ENCODE measurements at places on chromosomes 16 and 17.

DNA sequence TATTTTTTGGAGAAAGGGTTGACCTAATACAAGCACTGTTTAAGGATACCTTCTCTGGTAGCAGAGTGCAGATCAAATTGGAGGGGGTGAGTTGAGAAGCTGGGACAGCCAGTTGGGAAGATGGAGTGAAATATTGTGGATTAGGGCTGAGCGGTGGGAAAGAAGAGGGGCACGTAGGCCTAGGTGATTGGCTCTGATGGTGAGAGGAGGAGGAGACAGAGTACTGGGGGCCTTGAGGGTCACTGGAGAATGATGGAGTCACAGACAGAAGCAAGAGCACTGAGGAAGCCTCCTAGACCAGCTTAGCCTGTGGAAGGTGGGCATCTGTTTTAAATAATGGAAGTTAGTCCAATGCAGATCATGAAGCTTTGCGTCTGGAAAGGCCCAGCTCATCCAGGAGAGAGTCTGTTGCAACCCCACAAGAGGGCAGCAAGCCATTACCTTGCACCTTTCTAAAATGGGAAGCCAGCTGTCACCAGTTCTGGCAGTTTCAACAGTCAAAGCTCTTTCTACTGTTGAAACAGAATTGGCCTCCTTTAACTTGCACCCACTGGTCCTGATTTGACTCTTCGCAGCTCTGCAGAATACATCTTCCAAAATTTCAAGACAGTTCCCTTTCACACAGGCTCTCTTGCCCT, 11.8 kb downstream of the SLC9A5 start:
- DNase-seq, result peak; percentile 19

GRCh38 chr16:65468133-65468532, 346.3 kb upstream of the CDH11 start:
- no peak for DNase-seq

GRCh38 chr16:57623251-57624043, 5.0 kb upstream of the ADGRG1 start:
- no peak for DNase-seq

DNA sequence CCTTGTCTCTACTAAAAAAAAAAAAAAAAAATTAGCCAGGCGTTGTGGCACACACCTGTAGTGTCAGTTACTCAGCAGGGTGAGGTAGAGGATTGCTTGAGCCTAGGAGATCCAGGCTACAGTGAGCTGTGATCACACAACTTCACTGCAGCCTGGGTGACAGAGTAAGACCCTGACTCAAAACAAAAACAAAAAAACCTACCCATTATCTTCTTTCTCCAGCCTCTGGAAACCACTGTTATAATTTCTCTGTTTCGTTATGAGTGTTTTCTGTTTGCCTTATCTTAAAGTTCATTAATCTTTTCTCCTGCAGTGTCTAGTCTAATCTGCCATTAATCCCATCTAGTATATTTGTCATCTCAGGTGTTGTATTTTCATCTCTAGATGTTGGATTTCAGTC, 18.6 kb upstream of the CLTC start:
- no peak for DNase-seq

DNA sequence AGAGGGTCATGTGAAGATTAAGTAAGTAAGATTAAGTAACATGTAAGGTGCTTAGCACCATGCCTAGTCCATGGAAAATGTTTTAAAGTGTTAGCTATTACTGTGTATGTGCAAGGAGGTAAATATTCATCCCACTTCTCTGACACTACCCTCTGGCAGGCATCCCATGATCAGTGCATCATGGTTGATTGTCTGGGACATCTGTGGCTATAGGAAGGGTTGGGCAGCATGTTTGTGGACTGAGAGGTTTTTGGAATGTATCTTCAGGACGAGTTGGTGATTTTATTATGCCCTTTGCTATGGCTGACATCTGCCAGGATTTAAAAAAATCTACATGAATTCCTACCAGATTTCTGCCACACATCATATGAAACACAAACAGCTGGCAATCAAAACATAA, 6.5 kb upstream of the TAOK1 start:
- no peak for DNase-seq

- no peak for DNase-seq
Measured at GRCh38 chr16:8999800-9000199, 36.1 kb upstream of the USP7 start.

- DNase-seq, result no peak
Measured at GRCh38 chr17:29390851-29391631, 878 bp downstream of the TAOK1 start.

- DNase-seq, result no peak
Measured at GRCh38 chr17:77676237-77676661, 282.3 kb upstream of the TNRC6C start.

DNA sequence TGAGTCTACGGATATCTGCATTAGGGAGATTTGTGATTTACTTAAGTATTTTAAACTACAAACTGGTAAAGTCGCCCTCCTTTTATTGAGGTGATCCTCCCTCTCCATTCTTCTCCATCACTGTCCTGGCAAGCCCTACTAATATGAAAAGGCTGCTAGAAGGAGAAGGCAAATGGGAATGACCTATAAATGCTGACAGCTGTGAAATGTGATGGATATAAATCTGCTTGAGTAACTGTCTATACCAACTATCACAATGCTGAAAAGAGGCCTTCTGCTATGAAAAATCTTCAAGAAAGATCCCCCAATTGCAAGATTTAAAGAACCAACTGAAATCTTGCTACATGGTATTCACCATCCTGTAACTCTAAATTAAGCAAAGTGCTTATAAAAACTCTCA, 15.5 kb downstream of the DNAJC7 start:
- DNase-seq, result no peak

DNA sequence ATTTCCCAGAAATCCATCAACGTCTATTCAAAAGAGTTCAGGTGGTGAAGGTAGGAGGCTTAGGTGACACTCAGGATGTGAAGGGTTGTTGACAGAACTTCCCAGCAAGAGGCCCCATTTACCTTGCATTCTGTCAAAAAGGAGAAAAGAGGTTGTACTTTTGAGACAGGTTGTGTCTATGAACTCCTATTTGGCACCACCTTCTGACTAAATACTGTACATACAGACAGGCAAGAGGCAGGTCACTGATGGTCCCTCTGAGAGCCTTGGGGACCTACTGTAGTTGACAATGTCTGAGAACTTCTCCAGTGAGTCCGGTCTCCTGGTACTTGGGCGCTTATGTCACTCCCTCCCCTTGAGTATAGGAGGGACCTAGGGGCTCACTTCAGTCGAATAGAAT, 479.3 kb upstream of the ZFHX3 start:
- DNase-seq, result no peak

DNA sequence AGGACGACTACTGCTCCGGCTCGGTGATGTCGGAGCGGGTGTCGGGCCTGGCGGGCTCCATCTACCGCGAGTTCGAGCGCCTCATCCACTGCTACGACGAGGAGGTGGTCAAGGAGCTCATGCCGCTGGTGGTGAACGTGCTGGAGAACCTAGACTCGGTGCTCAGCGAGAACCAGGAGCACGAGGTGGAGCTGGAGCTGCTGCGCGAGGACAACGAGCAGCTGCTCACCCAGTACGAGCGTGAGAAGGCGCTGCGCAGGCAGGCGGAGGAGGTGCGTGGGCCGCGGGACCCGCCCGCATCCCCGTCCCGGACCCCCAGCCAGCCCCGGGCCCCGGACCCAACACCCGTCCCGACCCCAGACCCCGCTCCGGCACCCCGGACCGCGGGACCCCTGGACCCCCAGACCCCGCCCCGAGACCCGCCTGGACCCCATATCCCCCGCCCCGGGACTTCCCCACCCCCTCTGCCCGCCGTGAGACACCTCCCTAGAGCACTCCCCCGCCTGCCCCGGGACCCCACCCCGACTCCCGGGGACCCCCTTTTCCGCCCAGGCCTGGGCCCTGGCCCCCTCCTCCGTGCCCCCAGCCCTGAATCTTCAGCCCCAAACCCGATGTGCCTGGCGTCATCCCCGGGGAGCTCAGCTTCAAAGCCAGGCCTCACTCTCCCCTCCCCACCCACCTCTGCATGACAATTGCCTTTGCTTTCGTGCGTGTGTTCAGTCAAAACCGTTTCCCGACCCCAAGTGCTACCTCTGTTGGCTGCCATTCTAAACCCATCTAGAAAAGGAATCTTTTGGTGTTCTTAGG, 594 bp downstream of the MAPK8IP3 start:
- DNase-seq, result no peak

- DNase-seq, result no peak
Measured at GRCh38 chr16:85309656-85310587, 197.7 kb upstream of the CIBAR2 start.

DNA sequence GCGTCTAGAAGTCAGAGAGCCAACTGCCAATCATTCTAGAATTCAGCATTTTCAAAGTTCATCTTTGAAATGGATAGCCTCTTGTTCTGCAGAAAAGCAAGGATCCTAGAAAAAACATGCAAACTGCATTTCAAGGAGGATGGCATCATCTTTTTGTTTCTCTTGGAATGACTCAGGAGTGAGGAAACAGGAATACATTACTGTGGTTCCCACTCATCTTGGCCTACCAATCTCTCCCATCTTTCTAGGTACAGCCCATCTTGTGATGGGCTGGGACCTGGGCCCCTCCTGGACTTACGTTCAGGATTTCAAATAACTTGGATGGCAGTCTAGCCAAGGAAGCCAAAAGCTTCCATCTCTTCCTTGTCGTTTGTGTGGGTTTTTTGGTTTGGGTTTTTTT, 363.4 kb downstream of the CDH13 start:
- peak; percentile 34 for DNase-seq

GRCh38 chr16:75279305-75279704, 27.9 kb upstream of the BCAR1 start:
- no peak for DNase-seq

- DNase-seq, result no peak
Measured at GRCh38 chr16:50539822-50540710, 8.1 kb upstream of the NKD1 start.

GRCh38 chr17:35428229-35428628, 4.1 kb downstream of the SLFN12 start:
- DNase-seq, result no peak

Measured in AG04449 (cell line).